ENCODE measurements at places on chromosomes 12 and 14. TPM values are rescaled to one million over a fixed set of nuclear protein-coding genes. Genes with fewer than 3 reads are reported as not detected.
A peak's percentile ranks its signal among the peaks of the same experiment; 100 is the strongest.

- H3K4me3 ChIP-seq = peak within 1 kb of the TSS; percentile 53
- DNase-seq = peak; percentile 78
- peaks cover 34% of the 10 kb centered on the region for H3K4me1 ChIP-seq
- H3K36me3 ChIP-seq = no peaks in the 10 kb centered on the region
Observed at GRCh38 chr14:21098076-21098891, at the start of gene ZNF219. Gene ZNF219 (minus strand): TSS chr14:21098655. CDS start chr14:21093591, 5,064 bp downstream.

GRCh38 chr12:66337381-66338010, 35.2 kb downstream of the HELB start:
- no peaks in the 10 kb centered on the region for H3K4me1 ChIP-seq
- H3K27me3 ChIP-seq = no peaks in the 10 kb centered on the region
- no peak overlapping the region for H3K4me3 ChIP-seq
- H3K36me3 ChIP-seq = peaks cover 6% of the 10 kb centered on the region
- H3K27ac ChIP-seq = no peak overlapping the region
- DNase-seq = no peak

Gene TROAP
- 112 TPM for polyA plus RNA-seq

DNA sequence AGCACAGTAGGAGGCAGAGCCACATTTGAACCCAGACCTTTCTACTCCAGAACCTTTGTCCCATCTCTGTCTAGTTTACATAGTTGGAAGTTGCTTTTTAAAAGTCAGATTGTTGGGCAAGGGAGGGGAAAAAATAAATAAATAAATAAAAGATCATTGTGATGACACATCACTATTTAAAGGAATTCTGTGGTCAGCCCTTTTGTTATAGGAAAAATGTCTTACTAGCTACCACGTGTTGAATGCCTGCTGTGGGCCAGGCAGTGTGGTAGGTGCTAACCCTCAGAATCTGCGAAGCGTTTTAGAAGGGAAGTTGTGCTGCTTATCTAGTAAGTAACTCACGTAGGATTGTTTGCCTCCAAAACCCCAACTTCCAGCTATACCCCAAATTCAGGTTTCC, 62.3 kb downstream of the BHLHE41 start:
- H3K36me3 ChIP-seq = no peaks in the 10 kb centered on the region
- H3K27ac ChIP-seq = no peak overlapping the region
- no peaks in the 10 kb centered on the region for H3K4me1 ChIP-seq
- no peak overlapping the region for H3K4me3 ChIP-seq

DNA sequence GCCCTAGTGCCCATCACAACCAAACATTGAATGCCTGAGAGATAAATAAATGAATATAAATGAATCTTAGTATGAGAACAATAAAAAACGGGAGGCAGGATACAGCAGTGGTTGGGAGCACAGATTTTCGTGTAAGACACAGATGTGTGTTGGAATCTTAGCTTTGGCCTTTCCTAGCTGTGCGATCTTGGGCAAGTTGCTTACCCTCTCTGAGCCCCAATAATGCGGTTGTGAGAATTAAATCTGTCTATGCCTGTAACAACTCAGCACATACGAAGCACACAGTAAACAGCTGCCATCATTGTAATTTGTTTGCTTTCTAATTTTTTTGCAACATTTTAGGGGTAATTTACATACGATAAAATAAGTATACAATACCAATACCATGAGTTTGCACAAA, 89.8 kb downstream of the SRRM4 start:
- H3K27me3 ChIP-seq = no peaks in the 10 kb centered on the region
- no peaks in the 10 kb centered on the region for H3K36me3 ChIP-seq
- DNase-seq = no peak
- H3K27ac ChIP-seq = no peak overlapping the region

Gene MIP
- not detected for polyA plus RNA-seq

DNA sequence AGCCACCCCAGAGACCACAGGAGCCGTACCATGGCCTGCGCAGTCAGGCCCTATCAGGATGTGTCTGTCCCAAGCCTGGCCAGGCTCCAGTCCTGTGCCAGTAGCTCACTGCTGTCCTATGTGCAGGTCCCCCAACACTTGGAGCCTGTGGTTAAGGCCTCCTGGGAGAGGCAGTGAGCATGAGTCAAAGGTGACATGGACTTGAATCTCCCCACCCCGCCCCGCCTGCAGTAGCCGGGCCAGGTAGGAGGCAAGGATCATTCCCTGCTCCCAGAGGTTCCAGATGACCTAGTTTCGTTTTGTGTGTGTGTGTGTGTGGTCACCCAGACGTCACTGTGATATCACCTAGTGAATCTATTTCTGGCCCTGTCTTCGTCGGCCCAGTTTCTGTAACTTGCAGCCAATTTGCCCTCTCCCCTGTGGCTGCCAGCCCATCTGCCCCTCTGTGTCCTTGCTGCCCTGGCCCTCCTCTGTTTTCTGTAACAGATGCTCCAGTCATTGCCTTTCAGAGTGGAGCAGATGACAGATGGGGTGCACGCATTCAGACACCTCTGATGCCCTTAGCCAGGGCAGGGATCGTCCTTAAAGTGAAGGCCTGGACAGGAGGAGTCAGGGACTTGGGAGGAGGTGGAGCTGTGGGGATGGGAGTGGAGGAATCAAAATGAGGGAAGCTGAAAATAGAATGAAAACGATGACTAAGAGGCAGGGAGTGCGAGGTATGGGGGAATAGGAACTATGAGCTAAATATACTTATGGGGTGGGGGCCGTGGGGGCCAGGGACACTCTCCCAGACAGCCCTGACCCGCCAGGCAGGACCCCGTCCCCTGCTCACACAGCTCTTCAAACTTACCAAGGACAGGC, 37.4 kb downstream of the SLC6A12 start:
- peaks cover 31% of the 10 kb centered on the region for H3K4me1 ChIP-seq
- no peak for DNase-seq
- H3K27me3 ChIP-seq = peaks cover 2% of the 10 kb centered on the region

DNA sequence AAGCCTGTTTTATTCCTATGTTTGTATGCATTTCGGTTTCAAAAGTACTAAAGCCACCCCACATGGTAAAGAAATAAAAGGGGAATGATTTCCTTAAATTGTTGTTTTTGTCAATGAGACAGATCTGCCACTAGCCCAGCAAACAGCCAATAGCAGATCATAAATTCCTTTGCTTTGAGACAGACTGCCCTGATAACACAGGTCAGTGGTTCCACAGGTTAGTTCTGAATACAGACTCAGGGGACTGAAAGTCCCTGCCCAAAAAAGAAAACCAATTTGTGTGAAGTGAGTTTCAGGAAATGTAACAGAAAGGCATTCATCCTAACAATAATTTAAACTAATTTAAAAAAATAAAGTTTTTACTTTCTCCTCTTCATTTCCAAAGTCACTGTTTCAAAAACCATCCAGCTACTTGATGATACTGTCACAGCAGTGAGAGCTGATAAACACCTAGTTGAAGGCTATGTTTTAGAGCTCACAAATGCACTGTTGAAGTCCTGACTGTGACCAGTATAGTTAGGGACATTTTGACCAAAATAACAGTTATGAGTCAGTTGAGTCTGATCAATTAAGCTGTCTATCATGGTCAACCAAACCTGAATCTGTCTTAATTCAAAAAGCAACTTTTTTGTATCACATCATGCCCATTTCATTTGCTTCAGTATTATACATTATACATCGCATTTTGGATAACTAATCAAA, 77.7 kb downstream of the LGR5 start:
- H3K4me3 ChIP-seq = no peak overlapping the region
- no peaks in the 10 kb centered on the region for H3K4me1 ChIP-seq
- no peak overlapping the region for H3K27ac ChIP-seq
- H3K27me3 ChIP-seq = no peaks in the 10 kb centered on the region
- H3K36me3 ChIP-seq = no peaks in the 10 kb centered on the region

GRCh38 chr14:21868442-21869046, 194.9 kb upstream of the OR4E1 start:
- no peaks in the 10 kb centered on the region for H3K36me3 ChIP-seq
- H3K4me3 ChIP-seq = no peak overlapping the region
- no peaks in the 10 kb centered on the region for H3K4me1 ChIP-seq
- H3K27me3 ChIP-seq = no peaks in the 10 kb centered on the region
- peak; percentile 24 for DNase-seq

- DNase-seq = no peak
- H3K27me3 ChIP-seq = peaks cover 3% of the 10 kb centered on the region
- H3K36me3 ChIP-seq = no peaks in the 10 kb centered on the region
- no peak overlapping the region for H3K4me3 ChIP-seq
- H3K27ac ChIP-seq = no peak overlapping the region
Observed at GRCh38 chr14:51938137-51938536, 51.2 kb upstream of the RTRAF start.

Gene TSPAN19
- not detected for polyA plus RNA-seq

DNA sequence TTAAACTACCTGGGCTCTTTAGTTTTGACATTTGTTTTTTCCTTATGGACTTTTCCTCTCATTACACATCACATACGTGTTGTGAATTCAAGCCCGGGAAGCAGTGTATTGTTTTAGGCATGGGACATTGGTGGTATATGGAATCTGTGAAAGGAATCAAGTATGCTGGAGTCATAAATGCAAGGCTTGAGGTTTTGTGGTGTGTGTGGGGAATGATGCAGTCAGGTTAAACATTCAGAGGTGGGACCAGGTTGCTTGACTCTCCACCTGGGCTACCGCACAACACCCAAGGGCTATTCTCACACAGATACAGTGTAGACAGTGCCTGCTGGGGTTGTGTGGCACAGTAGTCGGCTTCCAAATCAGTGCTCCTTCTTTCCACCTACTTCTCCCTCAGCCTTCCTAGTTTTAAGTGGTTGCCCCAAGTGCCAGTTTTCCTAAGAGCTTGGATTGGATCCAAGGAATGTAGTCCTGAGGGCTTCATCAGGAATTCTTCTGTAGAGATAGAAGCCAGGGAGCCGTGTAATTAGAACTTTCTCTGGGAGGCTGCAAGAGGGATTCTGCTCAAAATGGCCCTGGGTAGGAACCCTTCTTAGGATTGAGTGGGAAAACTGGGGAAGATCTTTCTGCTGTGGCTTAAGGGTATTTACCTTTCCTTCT, 243.7 kb downstream of the C12orf75 start:
- no peak overlapping the region for H3K4me3 ChIP-seq
- DNase-seq = no peak
- H3K27ac ChIP-seq = no peak overlapping the region

Gene BEST3
- not detected for polyA plus RNA-seq

- H3K4me1 ChIP-seq = no peaks in the 10 kb centered on the region
- H3K27ac ChIP-seq = no peak overlapping the region
Observed at GRCh38 chr12:76223869-76224268, 124.3 kb downstream of the BBS10 start.

GRCh38 chr14:35944847-35945246, 118.7 kb downstream of the BRMS1L start:
- no peaks in the 10 kb centered on the region for H3K4me1 ChIP-seq
- H3K27ac ChIP-seq = no peak overlapping the region
- H3K36me3 ChIP-seq = no peaks in the 10 kb centered on the region
- DNase-seq = peak; percentile 5
- H3K27me3 ChIP-seq = peaks cover 6% of the 10 kb centered on the region

DNA sequence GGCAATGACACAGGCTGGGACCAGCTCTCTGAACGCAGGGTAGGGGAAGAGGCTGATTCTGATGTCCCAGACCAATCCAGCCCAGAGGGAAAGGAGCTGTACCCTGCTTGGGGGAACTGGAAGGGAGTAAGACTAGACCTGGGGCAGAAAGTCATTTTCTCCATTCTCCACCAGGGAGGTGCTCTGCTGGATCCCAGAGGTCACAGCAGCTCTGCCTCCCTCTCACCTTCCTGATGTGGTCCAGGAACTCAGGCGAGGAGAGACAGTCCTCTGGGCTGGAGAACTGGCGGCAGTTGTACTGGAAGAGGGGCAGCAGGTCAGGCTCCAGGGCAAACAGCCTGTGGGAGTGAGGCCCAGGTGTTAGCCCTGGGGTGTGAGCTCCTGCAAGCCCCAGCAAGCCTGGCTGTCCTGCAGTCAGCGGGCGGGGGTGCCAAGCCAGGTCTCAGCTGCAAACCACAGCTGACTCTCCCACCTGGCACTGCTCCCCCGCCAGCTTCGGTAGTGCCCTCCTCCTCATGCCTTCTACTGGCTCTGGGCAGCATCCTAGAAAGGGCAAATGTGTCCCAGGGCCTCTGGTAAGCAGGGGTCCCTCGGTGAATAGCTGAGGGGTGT, 1.9 kb downstream of the NGB start:
- no peak overlapping the region for H3K4me3 ChIP-seq
- DNase-seq = no peak
- H3K4me1 ChIP-seq = peaks cover 14% of the 10 kb centered on the region
- H3K27ac ChIP-seq = no peak overlapping the region
- H3K36me3 ChIP-seq = no peaks in the 10 kb centered on the region

Gene RND1
- polyA plus RNA-seq = not detected

DNA sequence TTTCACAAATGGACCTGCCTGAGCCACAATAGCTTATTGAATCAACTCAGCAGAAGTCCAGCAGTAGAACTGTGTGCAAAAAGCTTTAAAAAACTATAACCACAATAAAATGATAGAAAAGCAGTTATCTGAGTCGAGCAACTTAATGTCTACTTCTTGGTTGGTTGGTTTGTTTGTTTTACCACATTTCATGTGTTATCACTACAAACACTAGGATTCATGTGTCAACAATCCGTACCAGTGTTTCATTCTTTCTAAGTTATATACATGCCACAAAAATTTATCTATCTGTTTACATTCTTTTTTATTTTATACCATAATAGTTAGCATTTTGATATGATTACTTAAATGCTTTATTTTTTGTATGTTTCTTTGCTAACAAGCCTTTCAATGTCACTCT, 339.0 kb downstream of the KCNH5 start:
- H3K4me3 ChIP-seq = no peak overlapping the region
- H3K4me1 ChIP-seq = no peaks in the 10 kb centered on the region
- H3K27ac ChIP-seq = no peak overlapping the region
- H3K36me3 ChIP-seq = no peaks in the 10 kb centered on the region
- no peak for DNase-seq

Gene DEGS2
- 2.7 TPM for polyA plus RNA-seq

- no peak overlapping the region for H3K27ac ChIP-seq
- peaks cover 24% of the 10 kb centered on the region for H3K4me1 ChIP-seq
- no peaks in the 10 kb centered on the region for H3K27me3 ChIP-seq
- no peak overlapping the region for H3K4me3 ChIP-seq
- no peaks in the 10 kb centered on the region for H3K36me3 ChIP-seq
- DNase-seq = peak; percentile 52
Observed at GRCh38 chr12:116426391-116427136, 132.6 kb upstream of the MAP1LC3B2 start.

DNA sequence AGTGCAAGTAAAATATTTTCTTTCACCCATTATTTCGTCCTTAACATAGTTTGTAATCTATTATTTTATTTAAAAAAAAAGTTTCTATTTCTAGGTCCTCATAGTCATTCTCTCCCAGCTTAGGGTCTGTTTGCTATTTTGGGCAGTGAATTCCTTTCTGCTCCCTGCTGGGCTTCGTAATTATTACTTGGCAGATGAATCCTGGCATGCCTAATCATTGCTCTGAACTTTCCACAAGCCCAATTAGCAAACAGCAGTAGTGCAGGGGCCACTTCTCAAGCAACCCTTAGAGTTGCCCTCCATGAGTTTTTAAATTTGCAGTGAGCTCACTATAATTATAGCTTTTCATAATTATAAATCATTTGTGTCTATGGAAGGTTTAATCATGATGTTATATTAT, 1378.3 kb upstream of the SEL1L start:
- no peaks in the 10 kb centered on the region for H3K27me3 ChIP-seq
- DNase-seq = no peak
- no peaks in the 10 kb centered on the region for H3K4me1 ChIP-seq
- no peaks in the 10 kb centered on the region for H3K36me3 ChIP-seq
- no peak overlapping the region for H3K27ac ChIP-seq
